ENCODE measurements at places on chromosomes 1 and 21. TPM values are rescaled to one million over a fixed set of nuclear protein-coding genes. Genes with fewer than 3 reads are reported as not detected.

DPT gene
- 202 TPM for total RNA-seq

RCAN1 gene
- 90.5 TPM for total RNA-seq

DNA sequence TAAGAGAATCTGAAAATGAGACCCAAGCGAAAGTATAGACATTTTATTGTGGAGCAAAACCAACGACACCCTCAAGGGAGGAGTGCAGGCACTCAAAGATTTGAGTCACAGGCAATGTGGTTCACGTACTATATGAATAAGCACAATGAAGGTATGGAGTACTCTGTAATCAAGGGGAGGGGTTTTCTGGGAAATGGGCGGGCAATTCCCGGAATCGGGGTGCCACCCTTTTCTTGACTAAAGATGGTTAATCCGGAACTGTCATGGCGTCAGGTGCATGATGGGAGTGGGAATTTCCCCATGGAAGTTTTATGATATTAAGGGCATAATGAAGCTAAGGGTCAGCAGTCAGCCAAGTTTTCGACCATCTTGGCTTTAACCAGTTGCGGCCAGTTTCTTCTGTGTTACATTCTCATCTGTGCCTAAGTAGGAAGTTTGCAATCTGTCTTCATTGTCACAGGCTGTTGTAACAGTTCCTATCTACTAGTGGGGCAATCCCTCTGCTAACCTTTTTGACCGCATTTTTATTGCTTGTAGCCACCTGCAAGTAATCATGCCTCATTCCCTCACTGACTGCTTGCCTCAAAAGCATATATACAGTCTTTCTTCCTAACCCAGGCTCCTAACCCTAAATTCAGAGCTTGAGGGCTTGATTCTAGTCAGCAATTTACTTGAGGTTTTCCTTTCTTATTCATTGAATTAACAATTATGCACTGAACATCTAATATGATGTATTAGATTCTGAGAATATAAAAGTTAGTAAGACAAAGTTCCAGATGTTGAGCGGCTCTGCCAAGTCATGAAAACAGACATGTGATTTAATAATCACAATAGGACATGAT is 775 bp upstream of the AIM2 start:
- no peak for DNase-seq

GRCh38 chr1:53586765-53587164 is 127.6 kb downstream of the DMRTB1 start:
- DNase-seq = no peak

AADACL3 gene
- 5.8 TPM for total RNA-seq

DNA sequence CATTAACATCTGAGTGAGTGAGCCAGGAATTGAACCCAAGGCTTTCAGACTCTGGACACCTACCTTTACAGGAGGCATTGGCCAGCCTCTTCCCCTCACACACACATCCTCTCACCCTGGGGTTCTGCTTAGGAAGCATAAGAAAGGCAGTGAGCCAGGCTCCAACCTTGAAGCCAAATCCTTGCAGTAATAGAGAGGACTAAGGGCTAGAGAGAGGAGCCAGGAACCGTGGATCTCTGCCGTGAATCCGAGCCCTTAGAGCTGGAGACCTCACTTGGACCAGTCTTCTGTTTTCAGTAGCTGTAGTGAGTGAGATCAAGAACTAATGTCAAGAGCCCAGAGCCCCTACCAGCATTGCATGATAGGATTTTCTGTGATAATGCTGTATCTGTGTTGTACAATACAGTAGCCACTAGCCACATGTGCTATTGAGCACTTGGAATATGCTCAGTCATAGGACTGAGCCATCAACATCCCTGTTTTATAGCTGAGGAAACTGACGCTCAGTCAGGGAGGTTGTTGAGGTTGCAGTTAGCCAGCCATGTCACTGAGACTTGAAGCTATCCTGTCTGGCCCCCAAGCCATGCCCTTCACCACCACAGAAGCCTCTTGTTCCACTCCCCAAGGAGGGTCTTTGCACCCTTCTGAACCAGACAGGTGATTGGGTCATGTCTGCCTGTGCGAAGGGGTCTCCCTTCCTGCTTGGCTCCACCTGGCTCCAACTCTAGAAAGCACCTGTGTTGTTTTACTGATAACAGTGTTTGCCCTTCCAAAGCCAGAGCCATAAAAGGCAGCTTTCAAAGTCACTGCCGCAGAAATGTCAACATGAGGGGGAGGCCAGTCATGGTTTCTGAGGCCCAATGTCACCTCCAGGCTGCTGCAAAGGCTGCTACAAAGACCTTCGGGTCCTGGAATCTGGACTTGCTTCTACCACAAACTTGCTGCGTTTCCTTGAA is 101.1 kb upstream of the JUN start:
- peak; percentile 38 for DNase-seq

- DNase-seq = no peak
Observed at GRCh38 chr1:93616996-93617669, 64.5 kb downstream of the BCAR3 start.

SAMD13 gene
- total RNA-seq = 12.8 TPM

GRCh38 chr1:61450454-61450853 is 274.5 kb downstream of the TM2D1 start:
- DNase-seq = no peak

DNA sequence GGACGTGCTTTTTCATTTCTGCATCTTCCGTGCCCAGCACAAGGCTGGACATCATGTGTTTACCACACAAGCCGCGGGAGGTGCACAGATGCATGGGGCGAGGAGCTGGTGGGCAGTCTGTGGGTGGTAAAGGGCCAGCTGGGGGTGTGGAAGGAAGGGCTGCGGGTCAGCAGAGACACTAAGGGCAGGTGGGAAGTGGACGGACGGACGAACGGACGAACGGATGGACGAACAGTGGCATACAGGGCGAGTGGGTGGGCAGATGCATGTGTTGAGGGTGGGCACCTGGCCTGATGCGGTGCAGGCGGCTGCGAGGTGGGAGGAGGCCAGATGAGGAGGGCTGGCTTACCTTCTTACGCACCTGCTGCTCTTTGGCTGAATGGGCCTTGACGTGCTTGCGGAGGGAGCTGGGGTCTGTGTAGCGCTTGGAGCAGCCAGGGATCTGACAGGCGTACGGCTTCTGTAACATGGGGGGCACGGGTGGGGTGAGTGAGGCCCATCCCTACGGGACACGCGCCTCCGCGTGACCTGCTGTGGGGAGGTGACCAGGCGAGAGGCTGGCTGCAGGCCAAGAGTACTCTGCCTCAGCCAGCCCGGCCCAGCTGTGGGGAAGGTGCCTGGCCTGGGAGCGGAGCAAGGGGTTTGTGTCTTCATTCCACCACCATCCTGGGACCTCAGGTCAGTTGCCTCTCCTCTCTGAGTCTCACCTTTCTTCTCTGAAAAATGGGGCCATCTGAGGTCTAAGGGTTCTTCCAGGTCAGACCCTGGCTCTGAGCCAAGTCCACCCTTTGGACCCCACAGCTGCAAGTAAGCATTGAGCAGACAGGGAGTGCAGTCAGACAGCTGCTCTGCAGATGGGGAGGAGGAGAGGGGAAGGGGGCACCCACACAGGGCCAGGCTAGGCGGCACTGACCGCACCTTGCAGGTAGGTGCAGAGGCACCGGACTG is 65.5 kb downstream of the DMRTB1 start:
- DNase-seq = peak; percentile 40

DNA sequence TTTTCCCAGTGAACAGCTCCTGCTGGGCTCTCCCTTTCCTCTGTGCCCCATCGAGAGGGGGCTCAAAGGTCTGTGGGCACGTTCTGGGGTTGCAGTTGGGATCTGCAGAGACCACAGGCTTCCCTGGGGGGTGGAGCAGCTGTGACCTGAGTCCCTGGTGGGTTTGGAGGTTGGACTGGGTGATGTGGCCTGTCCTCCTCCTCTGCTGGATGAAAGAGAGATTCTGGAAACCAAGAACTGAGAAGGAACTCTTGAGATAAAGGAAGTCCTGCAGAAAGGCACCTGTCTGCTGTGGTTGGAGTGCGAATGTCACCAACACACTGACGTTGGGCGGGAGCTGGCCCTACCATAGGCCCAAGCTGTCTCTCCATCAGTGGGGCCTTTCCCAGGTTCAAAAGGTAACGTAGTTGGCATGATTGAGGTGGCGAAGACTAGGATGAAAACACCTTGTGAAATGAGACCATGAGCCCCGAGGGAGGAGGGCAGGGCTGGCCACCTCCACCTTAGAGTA is 35.8 kb upstream of the ETV3 start:
- DNase-seq = no peak

IBA57 gene
- 5.1 TPM for total RNA-seq

LEMD1 gene
- total RNA-seq = not detected

DNA sequence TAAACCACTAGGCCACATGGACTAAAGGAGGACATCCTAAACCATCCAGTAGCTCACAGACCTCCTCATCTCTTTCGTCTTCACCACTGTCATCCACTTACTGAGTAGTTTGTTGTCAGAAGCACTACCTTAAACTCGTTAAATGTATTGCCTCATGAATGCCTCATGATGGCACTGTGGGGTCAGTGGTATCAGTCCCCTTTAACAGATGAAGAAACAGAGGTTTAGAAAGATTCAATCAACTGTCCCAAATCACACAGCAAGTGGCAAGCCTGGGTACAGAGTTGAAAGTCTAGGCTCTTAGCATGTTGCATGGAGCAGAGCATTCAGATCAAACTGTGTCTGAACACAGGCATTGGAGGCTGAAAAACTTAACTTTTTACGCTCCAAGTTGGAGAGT is 183.6 kb upstream of the KIAA0040 start:
- DNase-seq = no peak

- DNase-seq = no peak
Observed at GRCh38 chr1:179334440-179334839, 31.3 kb upstream of the AXDND1 start.

LCE6A gene
- total RNA-seq = not detected

GRCh38 chr1:7302126-7302525 is 469.0 kb upstream of the VAMP3 start:
- DNase-seq = no peak

MANEAL gene
- 1.7 TPM for total RNA-seq

GRCh38 chr1:3993619-3994375 is 93.7 kb upstream of the C1orf174 start:
- DNase-seq = no peak

ACTL8 gene
- 1.2 TPM for total RNA-seq

DNA sequence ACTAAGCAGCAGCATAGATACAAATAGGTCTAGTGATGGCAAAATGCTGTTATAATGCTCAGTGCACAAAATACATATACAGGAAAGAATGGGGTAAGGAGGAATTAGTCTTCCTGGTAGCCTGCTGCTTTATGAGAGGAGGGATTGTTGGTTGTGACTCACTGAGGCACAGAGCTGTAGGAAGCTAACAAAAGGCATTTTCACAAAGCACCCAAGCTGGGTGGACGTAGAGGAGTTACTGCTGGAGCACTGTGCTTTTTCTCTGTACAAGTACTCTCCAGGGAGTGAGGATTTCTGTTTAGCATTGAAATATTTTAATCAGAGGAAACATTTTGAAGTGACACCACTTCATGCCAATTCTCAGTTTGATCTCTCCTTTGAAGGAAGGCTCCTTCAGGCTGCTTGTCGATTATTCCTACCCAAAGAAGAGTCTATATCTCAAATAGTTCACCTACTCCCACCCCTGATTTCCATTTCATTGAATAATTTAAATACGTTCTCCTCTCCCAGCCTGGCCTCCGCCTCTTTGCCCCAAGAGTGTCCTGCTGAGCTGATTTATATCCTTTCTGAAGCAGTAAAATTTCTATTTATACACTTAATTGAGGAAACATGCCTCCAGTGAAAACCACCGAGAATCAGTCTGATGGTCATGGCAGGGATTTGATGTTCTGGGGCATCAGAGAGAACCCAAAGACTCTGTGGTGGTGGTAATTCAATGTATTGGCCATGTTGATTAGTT is 271.9 kb downstream of the HHAT start:
- no peak for DNase-seq

- no peak for DNase-seq
Observed at GRCh38 chr1:77016386-77016985, 149.2 kb downstream of the ST6GALNAC5 start.

FAM78B gene
- total RNA-seq = 13.5 TPM

LCE1D gene
- not detected for total RNA-seq

DNA sequence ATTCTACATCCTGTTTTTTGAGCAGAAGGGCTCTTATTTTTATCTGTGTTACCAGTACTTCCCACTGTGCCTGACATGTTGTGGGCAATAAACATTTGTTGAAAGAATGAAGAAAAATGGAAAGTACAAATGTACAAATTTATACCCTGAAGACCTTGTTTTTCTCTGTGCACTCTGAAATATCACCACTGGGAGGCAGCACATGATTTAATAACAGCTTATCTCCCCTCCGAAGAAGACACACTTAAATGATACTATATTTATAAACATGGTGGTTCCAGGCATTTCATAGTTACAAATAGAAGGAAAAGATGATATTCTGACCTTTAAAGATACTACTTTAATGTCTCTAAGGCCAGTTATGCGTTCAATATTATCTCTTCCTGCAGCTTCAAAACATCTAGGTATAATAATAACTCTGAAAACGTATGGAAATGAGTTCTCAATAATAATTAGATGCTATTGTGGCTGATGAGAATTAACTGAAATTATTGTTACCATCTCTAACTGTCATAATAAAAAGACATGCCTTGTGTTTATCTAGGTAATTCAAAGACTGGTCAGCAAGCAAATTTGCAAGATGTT is 12.8 kb downstream of the DYNLT5 start:
- peak; percentile 46 for DNase-seq

KHDRBS1 gene
- total RNA-seq = 59.0 TPM

GRCh38 chr21:32626621-32627196 is 14.5 kb upstream of the CFAP298 start:
- DNase-seq = no peak

DNA sequence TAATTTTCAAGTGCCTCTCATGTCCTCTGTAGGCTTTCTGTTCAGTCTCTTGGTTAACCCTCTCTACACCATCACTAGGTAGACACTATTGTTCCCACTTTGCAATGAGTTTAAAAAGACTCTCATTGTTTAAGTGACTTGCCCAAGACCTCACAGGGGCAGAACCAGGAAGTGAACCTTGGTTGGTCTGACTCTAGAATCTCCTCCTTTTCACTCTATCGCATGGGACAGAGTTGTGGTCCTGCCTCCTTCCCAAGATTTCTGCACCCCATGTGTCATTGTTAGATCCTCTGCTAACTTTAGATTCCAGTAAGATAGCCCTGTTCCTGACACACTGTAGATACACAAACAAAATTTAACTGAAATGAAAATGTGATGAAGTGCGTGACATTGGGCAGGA is 481.7 kb upstream of the USP24 start:
- DNase-seq = no peak

HES3 gene
- total RNA-seq = not detected

DNA sequence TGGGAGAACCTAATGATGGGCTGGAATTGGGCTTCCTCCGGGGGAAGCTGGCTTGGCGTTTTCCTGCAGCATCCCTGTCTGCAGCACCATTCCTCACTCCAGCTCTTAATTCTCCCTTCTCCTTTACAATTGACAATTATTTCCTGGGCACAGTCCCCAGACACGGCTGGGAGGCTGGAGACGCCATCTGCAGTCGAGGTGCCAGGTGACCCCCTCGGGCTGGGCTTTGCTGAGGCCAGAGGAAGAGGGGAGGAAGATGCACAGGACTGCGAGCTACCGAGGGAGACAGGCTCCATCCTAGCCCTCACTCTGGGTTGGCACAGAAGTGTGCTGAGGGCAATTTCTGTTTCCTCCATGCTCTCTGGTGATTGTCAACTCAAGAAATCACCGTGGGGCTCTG is 453.8 kb downstream of the PTPRU start:
- DNase-seq = no peak

Measured in umbilical cord (tissue), 2 donors.